ENCODE measurements at places on chromosomes 13 and 19.

GRCh38 chr13:100440751-100441425 lies 147.7 kb downstream of the GGACT start:
- DNase-seq: no peak

GRCh38 chr13:94079876-94080275 lies 399.6 kb downstream of the DCT start:
- no peak for DNase-seq

GRCh38 chr13:66751691-66752090 lies 478.4 kb downstream of the PCDH9 start:
- no peak for DNase-seq

DNA sequence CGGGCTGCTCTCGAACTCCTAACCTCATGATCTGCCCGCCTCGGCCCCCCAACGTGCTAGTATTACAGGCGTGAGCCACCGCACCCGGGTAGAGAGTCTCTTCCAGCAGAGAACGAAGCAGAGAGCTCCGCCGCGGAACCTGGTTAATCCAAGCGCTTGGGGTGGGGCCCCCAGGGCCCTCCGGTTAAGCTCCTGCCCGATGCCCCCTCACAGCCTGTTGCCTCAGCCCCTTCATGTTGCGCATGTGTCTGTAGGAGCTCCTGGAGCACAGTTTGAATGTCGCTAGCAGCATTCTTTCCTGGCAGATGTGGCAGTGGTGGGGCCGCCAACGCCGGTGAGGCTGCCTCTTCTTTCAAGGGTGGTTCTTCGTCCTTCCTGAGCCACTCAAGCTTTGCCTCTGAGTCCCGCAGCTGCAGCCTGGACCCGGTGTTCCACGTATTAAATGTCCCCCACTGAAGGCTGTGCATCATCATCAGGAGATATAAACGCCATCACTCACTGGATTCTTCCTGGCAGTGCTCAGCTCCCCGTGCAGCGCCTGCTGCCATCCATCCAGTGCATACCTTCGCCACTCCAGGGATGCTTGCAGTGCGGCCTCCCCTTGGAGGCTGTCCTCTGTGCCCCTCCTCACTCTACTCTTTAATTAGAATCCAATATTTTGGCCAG lies 1919.3 kb downstream of the PCDH9 start:
- DNase-seq: no peak

DNA sequence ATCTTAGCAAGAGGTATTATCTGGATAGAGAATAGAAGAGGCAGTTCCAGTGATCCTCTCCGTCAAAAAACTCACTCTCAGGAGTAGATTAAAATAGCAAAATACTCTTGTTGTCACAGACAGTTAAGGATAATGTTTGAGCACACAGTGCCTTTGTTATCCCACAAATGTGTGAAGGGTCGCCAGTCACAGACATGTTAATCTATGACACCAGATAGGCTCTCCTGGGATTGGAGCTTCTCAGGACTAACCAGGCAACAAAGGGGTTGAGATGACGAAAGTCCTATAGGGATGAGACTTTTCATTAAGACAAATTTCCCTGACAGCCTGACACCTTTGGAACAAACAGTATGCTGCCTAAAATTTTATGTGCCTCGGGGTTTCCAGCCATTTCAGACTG lies 1947.1 kb downstream of the OLFM4 start:
- no peak for DNase-seq

DNA sequence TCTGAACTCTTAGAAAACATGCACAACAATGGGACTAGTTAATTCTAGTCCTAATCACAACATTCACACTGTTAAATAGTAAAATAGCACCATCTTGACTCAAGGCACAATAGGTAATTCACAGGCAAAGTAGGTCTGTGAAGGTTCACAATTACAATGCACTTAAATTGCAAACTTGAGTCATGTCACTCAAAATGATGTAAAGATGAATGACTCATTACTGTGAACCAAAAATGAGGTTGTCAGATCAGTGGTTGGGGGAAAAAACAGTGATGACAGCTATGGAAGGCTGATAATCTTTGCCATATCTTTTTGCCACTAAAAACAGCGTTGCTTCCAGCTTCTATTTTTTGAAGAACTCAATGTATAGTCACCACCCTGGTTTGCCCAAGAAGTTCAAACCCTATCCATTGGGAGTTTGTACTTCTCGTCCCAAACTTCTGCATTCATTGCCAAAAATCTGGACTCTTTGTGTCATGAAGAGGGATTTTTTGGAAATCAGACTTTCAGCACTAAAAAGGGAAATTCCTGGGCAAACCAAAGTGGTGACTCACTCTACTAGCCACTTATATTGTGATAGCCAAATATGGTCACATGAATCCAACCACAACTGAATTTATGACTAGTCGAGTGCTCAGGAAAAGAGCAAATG lies 200.9 kb upstream of the TMTC4 start:
- no peak for DNase-seq
